ENCODE measurements at places on chromosomes 6 and 20. TPM values are rescaled to one million over a fixed set of nuclear protein-coding genes. Genes with fewer than 3 reads are reported as not detected.

Gene C20orf202
- 0.22 TPM for total RNA-seq

Gene ADGRB3
- total RNA-seq, result not detected

Gene EFCAB8
- 0.32 TPM for total RNA-seq

Gene CPNE5
- total RNA-seq, result 16.0 TPM

Gene KIAA1755
- total RNA-seq, result not detected

Gene LINC00237
- total RNA-seq, result not detected

Gene CCN5
- total RNA-seq, result not detected

Gene SLC29A1
- total RNA-seq, result 1.4 TPM

Gene IL17F
- 0.68 TPM for total RNA-seq

Gene PHACTR1
- 11.1 TPM for total RNA-seq

Gene SLCO4A1
- total RNA-seq, result 1.9 TPM

Gene PROKR2
- not detected for total RNA-seq
